Caudate nucleus (tissue), 63 donors: ENCODE measurements at places on chromosomes 11 and 22.

- no peak for DNase-seq
Observed at GRCh38 chr11:9172389-9172788, 81.0 kb upstream of the SCUBE2 start.

GRCh38 chr22:20094197-20094807 lies 14.3 kb downstream of the DGCR8 start:
- no peak for DNase-seq

DNA sequence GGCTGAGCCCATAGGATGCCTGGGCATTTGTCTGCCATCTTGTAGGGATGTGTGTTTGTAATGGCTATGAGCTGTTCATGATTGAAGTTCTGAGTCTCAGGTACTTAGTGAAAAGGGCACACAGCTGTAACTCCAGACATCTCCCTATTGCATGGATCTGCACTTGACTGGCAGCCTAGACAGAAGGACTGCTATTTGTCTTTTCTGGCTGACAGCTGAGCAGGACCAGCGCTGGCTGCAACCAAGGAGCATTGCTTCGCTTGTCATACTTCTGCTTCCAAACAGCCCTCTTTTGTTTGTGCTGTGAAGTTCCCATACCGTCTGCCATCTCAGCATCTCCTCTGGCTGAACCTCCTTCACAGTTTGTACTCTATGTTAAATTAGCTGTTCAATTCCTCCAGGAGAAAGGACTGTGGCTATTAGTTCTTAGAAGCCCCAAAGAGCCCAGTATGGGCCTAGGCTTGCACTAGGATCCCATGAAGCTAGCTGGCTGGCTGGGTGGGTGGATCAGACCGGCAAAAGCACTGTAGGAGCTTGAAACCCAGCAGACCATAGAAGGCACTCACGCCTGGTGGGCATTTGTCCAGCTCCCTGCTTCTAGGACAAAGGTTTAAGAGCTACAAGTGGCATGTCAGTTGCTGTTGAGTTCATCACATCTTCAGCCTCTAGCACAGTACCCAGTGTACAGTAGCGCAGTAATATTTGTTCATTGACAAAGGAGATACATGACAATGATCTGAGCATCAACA lies 20.4 kb downstream of the HIRA start:
- no peak for DNase-seq

DNA sequence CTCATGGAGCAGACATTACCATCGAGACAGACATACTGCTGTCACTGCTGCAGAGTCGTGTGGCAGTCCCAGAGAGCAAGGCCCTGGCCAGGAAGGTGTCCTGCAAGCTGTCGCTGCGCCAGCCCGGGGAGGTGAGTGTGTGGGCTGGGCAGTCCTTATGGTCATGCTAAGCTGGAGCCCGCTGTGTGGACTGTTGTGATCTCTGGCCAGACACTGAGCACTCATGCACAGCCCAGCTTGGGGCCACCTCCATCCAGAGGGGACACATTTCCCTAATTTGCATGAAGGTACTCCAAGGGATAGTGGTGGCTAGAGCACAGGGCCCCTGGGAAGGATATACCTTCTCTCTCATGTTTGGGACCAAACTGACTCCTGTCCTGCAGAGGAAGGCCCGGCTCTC lies 9.6 kb downstream of the ANKK1 start:
- no peak for DNase-seq
